ENCODE measurements at places on chromosomes 6 and 20.

DNA sequence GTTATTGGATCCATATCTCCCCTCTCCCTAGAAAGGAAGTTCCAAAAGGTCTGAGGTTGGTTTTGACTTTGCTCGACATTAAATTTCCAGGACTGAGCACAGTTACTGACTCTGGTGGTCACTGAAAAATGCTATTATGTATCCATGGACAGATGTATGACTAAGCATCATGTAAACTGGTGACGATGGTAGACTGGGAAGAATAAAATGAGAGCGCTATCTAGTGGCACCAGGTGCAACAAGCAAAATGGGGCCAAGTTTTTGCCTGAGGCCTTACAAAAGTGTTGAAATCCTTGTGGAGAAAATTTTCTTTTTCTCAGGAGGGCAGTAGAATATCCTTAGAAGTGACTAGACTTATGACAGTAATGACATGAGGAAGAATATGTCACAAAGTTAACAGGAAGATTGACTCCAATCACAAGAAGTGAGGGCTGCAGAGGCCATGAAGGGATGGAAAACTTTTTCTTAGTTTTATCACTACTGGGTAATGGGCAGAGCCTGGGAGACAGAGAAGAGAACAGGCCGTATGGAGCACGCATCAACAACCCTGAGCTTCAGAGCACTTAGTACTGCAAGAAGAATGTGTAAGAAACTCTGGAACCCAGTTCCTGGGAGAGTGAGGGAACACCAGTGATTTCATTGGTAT, 88.9 kb upstream of the ELOVL5 start:
- no peak for DNase-seq

DNA sequence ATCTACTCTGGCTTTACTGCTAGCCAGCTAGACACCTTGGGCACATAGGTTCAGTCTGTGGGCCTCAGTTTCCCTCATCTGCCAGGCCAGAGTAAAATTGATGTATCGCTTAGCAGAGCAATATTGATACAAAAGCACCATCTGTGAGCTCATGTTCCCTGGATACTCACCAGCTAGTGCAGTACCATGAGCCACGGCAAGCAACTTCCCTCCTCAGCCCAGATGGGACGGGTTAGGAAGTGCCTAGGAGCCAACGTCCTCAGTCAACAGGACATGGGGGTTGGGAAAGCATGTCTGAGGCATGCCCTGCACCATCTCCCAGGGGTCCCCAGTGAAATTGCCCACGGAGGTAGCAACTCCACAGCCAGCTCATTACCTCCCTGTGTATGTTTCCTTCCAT, 258.3 kb downstream of the ANKRD60 start:
- DNase-seq = no peak

DNA sequence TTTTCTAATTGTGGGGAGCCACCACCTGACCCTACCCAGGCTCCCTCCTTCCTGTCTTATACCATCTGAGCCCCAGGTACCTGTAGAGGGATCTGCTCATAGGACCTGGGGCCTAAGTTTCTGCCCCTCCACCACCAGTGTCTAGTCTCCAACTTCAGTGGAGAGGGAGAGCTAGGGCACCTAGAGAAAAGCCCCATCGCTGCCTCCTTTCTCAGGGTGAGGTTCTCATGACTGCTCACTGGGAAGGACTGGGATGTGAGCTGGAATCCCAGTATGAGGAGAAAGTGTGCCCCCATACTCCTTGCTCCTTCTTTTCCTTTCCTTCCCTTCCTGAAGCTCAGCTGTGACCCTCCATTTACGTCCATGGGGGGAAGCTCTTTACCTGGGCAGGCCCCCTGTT, 231.6 kb downstream of the LRFN2 start:
- no peak for DNase-seq

- no peak for DNase-seq
Observed at GRCh38 chr6:161056451-161056850, 64.9 kb downstream of the MAP3K4 start.

GRCh38 chr6:137856138-137856898, 10.7 kb upstream of the TNFAIP3 start:
- DNase-seq = no peak

GRCh38 chr20:54029176-54029575, 41.2 kb downstream of the BCAS1 start:
- no peak for DNase-seq

DNA sequence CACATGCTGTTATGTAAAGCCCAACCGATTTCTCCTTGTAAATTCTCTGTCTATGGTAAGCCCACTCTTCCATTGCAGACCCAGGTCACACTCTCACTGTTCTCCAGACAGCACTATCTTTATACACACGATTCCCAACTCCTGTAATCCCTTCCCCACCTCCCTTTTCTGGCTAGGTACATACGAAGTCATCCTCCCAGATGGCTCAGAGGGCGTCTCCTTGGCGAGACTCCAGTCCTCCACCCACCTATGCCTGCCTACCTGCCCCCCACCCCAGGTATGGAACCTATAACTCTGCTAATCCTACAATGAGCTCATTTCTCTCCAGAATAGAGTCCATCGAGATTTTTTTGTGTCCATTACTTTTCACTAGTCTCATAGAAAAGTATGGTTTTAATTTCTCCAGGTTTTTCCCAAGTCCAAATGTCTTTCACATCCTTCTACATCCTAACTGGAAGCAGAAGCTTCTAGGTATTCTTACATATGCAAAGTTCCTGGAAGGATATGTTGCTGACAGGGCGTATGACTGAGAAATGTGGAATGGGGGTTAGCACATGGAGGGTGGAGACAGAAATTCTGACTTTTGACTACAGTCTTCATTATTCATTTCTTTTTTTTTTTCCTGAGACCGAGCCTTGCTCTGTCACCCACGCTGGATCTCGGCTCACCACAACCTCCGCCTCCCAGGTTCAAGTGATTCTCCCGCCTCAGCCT, 22.8 kb downstream of the SCML4 start:
- DNase-seq = no peak

- no peak for DNase-seq
Observed at GRCh38 chr20:63625771-63626423, 1.0 kb downstream of the GMEB2 start.

GRCh38 chr6:158009935-158010585, 28.4 kb downstream of the SYNJ2 start:
- DNase-seq = no peak

GRCh38 chr6:284486-284885, 7.8 kb upstream of the DUSP22 start:
- no peak for DNase-seq

DNA sequence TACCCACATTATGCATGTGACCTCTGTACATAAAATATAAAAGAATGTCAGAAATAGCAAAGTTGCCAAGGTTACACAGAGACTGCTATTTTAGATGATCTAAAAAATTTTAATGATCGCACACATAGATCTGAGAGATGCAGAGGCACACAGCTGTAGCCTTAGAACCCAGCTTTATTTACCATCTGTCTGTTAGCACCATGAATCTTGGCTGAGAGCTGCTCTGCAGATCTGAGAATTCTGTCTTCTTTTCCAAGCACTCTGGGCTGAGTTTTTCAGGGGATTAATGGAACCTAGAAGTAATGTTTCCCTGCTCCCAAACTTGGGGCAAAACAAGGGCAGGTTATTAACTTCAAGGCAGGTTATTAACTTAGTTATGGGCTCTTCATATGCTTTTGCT, 248.7 kb upstream of the JAG1 start:
- DNase-seq = no peak

GRCh38 chr6:96626759-96627364, 63.9 kb downstream of the FHL5 start:
- DNase-seq = no peak

GRCh38 chr6:19759117-19759880, 77.9 kb upstream of the ID4 start:
- no peak for DNase-seq

GRCh38 chr6:112296122-112296521, 41.8 kb upstream of the LAMA4 start:
- no peak for DNase-seq

DNA sequence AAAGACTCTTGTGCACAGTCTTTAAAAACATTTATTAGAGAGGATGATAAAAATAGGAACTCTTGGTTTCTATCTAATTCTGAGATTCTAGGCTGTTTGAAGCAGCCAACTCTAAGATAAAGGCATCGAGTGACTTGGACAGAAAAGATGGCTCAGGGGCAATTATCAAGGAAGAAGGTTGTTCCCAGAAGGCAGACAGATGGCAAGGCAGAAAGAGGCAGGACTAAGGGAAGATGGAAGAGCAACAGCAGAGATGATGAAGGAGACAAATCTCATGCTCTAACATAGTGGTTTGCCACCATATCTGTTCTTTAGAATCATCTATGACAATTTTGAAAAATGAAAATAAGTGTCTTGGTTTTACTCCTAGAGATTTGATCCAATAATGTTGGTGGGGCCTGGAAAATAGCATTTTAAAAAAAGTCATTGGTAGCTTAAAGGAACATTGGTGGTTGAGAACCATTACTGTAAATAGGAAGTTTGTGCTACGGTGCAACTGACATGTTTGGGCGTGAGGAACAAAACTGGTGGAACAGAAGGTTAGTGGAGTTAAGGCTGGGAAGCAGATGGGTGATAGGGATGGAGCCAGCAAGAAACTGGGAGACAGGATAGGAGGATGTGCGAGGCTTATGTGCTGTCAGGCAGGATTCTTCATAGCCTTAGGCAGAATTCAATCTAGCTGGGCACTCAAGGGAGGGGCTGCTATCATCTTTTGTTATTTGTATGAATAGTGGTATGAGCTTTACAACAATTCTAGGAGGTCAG, 751.1 kb downstream of the DHX35 start:
- DNase-seq = no peak

DNA sequence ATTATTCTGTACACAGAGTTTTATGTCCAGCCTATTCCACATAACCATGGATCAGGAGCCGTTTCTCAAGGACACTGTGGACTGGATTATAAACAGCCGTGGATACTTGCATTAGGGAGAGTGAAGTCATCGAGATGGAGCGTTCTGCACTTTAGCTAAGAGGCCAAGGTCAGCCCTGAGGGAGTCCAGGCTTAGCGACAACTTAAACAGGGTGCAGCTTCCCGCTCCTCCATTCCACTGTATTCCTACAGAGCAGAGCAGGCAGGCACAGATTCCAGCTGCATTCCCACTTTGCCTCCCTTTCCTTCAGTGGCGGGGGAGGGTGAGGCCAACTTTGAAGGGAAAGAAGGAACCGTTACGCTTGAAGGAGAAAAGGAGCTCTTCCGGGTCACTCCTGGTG, 59.5 kb downstream of the RAMACL start:
- no peak for DNase-seq

DNA sequence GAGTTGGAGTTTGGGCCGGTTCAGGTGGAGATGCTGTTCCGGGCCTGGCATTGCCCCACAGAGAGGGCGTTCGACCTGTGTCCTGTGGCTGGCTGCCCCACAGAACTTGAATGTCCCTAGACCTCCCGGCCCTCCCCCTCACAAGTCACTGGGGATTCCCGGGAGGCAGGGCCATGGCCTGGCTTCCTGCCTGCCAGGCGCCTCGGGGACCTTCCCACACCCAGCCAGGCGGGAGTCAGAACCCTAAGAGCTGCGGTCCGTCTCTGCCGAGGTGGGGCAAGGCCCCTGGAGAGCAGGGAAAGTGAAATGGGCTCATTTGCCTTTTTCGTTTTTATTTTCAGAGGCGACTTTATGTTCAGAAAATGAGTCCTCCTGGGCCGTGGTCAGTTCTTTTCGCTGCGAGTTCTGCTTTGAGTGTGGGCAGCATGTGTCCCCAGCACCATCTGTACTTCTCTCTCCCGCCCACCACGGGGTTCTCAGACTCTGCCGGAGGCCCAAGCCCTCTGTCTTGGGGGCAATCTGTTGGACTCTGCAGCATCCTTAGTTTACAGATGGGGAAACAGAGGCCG, 8.5 kb downstream of the RBM38 start:
- no peak for DNase-seq

DNA sequence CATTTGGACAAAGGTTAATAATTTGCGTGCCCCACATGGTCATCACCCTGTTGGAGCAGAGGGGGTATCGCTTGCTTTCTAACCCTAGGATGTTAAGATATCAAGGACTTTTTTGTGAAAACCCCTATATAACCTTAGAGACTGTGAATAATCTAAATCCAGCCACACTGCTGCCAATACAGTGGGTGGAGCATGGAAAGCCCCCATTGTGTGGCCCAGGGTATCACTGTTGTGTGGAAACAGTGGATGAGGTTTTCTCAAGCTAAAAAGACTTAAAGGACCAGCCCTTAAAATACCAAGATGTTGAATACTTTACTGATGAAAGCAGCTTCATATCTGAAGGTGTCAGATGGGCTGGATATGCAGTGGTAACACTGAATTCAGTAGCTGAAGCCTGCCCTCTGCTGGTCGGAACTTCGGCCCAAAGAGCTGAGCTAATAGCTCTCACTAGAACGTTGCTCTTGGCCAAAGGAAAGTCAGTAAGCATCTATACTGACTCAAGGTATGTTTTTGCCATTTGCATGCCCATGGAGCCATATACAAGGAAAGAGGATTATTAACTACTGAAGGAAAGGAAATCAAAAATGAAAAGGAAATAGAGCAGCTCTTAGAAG, 695.2 kb downstream of the PHF3 start:
- peak; percentile 24 for DNase-seq

- peak; percentile 72 for DNase-seq
Observed at GRCh38 chr20:34708621-34709043, 4.5 kb downstream of the TP53INP2 start.

- DNase-seq = peak; percentile 53
Observed at GRCh38 chr6:149031859-149032598, 285.2 kb downstream of the UST start.

GRCh38 chr6:41545247-41545702, 906 bp upstream of the FOXP4 start:
- no peak for DNase-seq

DNA sequence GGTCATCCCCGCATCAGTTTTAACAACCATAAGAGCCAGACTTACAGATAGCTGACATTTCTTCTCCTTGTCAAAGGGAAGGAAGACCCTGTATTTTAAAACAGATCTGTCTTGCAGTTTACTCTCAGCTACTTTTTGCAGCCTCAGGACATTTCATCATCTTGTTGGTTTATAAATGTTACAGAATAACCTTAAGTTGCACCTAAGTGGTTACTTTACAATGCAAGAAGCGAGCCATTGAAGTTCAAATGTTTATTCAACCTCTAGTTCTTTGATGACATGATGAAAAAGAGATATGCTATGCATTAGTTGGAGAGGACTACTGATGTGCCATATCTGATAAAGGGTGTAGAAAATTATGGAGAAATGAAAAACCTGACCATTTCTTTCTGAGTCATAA, 187.9 kb upstream of the COL21A1 start:
- no peak for DNase-seq

- no peak for DNase-seq
Observed at GRCh38 chr20:49538950-49539349, 29.0 kb downstream of the PTGIS start.

DNA sequence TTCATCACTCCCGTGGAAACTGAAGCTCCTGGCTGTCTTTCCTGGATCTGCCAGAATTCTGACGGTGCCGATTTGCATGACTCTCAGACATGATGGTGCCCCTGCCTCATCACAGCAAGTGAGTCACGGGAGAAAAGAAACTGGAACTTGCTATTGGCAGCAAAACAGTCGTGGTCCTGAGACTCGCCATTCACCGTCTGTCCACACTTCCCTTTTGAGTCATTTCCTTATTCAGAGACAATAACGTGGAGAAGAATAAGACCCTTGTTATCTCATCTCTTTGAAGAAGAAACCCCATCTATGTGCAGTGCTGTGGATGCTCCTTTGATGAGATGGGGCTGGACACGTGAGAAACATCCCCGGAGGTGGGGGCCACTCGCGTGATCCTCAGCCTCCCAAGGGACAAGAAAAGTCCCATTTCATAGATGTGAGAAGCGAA, 4.2 kb downstream of the GPR31 start:
- DNase-seq = no peak

GRCh38 chr6:49919935-49920644, 43.9 kb downstream of the DEFB114 start:
- no peak for DNase-seq

GRCh38 chr20:33561692-33562601, 72.1 kb downstream of the CBFA2T2 start:
- DNase-seq = peak; percentile 33

All from C1 segment of cervical spinal cord (tissue), 14 donors.